ENCODE measurements at places on chromosomes 11 and 22. TPM values are rescaled to one million over a fixed set of nuclear protein-coding genes. Genes with fewer than 3 reads are reported as not detected.

CCDC116 gene
- total RNA-seq, result not detected

- DNase-seq, result no peak
Measured at GRCh38 chr22:46504584-46504983, 32.8 kb downstream of the CELSR1 start.

- DNase-seq, result no peak
Measured at GRCh38 chr22:21698430-21699329, 32.9 kb downstream of the PPIL2 start.

- DNase-seq, result no peak
Measured at GRCh38 chr11:13962198-13962561, 343 bp upstream of the SPON1 start.

TUBA8 gene
- 2.9 TPM for total RNA-seq

DNA sequence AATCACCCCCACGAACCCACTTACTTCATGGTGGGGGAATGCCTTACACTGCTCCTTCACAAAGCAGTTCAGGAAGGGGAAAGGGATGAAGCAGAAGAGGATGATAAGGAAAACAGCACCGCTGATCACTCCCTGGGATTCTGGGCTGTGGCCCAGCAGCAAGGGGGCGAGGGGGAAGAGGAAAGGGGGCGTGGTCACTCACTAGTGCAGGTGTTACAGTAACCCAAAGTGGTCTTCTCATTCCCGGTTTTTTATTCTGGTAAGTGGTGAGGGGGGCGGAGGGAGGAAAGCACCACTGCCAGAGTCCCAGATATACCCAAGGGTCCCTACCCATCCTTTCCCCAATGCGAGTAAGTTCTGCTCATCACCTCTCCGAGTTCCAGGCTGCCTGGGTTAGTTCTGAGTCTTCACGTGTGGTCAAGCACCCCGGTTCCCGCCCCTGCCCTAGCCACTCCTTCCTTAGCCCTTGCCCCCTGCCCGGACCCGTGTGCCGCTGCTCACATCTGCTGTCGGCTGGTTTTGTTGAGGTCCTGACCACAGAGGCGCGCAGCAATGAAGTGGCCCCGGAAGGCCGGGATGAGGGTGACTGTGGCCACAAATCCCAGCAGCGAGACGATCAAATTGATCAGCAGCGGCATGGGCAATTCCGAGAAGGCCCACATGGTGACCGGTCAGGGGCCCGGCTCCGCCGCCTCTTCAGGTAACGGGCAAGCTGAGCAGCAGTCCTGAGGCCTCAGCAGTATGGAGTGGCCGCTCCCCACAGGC, 477 bp downstream of the DPAGT1 start:
- DNase-seq, result no peak

FXYD2 gene
- 0.82 TPM for total RNA-seq

GRCh38 chr11:92972248-92972647, 2.8 kb downstream of the MTNR1B start:
- no peak for DNase-seq

RAB36 gene
- 2.9 TPM for total RNA-seq

BIK gene
- total RNA-seq, result not detected

SVIP gene
- total RNA-seq, result 2.9 TPM

TMEM191B gene
- total RNA-seq, result 1.6 TPM

- DNase-seq, result no peak
Measured at GRCh38 chr11:59226396-59226795, 13.7 kb upstream of the MPEG1 start.

BAD gene
- total RNA-seq, result 44.8 TPM

GRCh38 chr22:46051646-46052045, 74.7 kb upstream of the WNT7B start:
- DNase-seq, result no peak

HPS5 gene
- total RNA-seq, result 191 TPM

DNA sequence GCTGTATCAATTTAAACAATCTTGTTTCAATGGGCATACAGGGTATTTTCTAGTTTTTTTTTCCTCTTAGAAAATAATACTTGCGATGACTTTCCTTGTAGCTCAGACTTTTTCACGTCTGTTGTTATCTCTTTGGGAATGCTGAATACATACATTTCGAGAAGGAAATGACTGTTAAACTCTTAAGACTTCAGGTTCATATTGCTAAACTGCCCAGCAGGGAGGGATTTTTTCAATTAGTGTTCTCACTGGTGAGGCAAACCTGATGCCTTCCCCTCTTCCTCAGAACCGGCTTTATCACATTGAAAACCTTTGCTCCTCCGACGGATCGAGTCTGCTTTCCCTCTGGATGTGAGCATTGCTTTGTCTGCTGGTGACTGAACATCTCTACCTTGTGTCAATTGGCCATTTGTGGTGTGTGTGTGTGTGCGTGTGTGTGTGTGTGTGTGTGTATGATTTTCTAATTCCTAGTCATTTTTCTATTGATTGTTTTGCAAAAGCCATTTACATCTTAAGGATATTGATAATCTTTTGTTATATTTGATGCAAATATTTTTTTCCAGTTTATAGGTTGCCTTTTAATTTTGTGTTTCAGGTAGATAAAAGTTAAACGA, 6.6 kb downstream of the NEAT1 start:
- DNase-seq, result no peak

GRCh38 chr22:39430576-39431150, 26.1 kb upstream of the MGAT3 start:
- no peak for DNase-seq

DNA sequence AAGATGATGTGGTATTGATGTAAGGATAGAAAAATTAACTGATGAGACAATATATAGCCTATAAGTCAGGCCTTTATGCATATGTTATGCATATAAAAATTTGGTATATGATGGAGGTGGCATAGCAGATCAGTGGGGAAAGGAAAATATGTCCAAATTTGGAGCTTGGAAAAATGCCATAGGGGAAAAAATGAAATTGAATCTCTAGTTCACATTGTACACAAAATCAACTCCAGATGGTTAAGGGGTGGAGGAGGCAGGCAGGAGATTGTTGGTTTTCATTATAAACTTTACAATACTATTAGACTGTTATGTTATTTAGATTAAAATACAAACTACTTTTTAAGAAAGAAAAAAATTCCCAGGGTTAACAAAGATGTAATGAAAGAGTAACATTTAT, 15.1 kb upstream of the CD3E start:
- no peak for DNase-seq

GRCh38 chr22:38782402-38783094, 11.4 kb downstream of the DNAL4 start:
- no peak for DNase-seq

CADM1 gene
- 195 TPM for total RNA-seq

DNA sequence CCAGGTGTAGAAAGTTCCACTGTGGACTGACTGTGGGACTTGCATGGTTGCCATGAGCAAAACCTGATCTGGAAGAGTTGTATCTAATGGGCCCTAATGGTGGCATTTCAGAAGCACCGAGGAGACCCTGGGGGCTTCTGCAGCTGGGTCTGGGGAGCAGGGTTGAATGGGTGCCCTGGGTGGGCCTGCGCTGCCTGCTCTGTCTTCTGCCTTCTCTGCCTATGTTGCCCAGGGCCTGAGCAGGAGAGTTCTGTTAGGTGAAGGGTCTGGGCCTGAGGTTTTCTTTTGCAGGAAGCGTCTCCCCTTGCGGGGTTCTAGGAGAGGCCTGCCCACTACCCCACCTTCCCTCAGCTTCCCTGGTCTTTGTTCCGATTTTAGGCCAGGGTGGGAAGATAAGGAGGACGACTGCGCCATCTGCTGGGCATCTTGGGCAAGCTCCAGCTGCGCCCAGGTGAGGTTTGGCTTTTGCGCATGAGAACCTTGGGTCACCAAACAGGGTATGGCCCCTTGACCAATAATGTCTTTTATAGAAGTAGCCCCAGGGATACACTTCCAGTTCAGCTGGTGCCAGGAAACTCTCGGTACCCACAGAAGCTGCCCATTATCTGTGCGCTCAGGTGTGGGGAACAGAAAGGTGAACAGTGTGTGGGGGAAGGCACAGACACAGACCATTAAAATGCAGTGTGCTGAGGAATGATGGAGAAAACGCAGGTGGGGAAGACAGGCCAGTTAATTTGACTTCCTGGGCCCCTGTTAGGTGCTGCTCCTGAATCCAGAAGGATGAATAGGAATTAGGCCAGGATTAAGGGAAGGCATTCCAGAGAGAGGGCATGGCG, 23.2 kb downstream of the COMMD9 start:
- DNase-seq, result peak; percentile 57

DNA sequence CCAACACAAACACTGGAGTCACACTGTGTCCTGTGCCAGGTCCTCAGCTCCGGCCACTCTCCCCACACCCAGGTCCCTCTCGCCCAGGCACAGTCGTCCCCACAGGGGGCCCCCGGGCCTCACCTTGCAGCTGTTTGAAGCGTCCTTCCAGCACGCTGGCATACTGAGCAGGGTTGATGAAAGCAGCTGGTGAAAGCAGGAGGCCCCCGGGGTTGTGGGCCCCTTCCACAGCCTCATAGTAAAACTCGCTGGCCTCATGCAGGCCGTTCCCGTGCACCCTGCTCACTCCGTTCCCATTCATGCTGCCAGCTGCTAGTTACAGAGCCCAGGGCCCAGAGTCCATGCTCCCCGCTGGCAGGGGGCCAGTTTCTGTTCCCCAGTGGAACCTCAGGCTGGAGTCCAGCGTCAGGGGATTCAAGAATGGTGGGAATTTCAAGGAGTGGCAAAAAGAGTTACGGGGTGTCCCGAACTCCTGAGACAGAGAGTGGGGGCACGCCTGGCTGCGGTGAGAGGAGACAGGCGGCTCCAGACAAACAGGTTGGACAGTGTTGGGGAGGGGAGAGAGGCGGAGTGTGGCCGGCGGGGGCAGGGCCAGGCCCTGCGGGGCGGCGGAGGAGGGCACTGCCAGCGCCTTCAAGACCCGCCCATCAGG, 10.6 kb downstream of the SPTBN2 start:
- DNase-seq, result no peak

VSIG2 gene
- total RNA-seq, result not detected

DNA sequence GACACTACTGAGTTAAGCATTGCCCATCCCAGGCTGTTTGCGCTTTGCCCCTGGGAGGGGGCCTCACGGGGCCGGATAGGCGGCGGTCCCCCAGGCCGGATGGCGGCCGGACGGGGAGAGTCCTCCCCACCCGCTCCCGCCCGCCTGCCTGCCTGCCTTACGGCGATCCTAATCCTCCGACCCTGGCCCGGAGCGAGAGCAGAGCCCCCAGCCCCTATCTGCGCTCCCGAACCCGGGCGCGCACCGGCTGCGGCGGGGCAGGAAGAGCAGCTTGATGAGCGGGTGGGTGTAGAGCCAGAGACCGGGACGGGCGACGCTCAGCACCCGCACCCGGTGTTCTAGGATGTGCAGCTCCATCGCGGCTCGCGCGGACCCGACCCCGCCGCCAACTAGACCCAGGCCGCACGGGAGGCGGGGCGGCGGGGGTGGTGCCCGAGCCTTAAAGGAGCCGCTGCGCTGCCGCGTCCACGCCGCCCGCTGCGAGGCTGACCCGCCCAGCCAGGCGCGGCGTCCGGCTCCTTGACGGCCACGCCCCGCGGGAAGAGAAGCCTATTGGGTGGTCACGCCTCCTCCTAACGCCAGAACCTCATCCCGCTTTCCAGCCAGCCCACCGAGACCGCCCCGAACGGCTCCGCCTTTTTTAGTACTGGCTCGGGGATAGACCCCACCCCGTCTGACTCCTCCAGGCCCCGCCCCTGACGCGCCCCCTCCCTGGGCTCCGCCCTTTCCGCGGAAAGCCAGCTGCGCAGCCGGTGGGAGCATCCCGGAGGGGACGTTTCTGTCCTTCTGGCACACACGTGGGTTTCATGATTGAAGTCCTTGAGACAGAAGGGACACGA, at the start of gene CASTOR1:
Gene CASTOR1, minus strand, starts transcription at position 365 of the 839 bp plus-strand sequence. Its CDS starts 8 bp downstream, at position 357.
- DNase-seq, result peak; percentile 97

ANO9 gene
- not detected for total RNA-seq

DNA sequence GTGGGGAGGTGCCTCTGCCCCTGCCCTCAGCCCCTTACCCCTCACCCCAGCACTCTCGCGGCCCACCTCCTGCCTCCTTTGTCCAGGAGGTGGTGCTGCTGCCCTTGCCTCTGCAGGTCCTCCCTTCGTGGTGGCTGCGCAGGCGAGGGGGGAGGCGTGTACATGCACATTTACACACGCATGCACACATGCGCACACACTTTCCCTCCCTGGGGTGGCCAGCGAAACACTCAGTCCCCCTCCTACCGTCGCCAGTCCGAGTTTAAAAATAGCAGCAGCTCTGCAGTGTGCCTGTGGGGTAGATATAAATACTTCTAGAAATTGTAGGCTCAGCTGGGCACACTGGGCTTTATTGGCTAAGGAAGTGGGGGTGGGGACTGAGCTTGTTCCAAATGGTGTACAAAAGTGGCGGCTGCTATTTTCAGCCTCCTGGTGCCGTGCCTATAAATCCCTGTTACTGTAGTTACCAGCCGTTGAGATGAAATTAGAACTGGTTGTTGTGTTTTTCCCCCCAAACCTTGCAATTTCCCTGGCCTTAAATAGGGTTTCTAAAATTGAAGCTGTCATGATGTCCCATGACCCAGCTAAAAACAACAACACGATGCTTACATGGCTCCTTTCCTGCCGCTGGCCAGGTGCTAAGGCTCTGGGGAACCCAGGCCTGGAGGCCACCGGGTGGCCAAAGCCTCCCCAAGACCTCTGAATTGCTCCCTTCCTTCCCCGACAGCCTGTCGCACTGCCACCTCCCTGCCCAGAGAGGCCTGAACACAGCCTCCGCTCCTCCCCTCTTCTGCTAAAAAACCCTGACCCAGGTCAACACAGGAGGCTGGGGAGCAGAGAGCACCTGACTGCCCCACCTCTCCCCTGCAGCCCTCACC, 12.4 kb downstream of the PICK1 start:
- no peak for DNase-seq

RAG2 gene
- not detected for total RNA-seq
